ENCODE measurements at places on chromosomes 7 and 10.
A peak's percentile ranks its signal among the peaks of the same experiment; 100 is the strongest.

- DNase-seq: peak; percentile 38
Observed at GRCh38 chr7:151851145-151851751, 25.7 kb downstream of the PRKAG2 start.

DNA sequence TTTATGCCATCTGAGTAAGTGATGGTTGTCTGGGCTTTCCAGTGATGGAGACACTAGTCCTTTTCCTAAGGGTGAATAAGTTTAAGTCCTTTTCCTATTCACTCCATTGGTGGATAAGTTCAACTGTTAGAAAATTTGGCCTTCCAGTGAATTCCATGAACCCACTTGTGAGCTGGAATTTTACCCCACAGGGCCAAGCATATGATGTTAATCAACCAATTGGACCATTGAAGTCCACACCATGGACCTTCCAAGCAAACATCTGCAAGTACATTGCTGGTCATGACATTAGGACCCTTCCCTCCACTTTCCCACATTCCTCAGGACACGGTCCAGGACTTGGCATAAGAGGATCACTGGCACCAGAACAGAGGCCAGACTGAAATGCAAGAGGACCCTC lies 381.4 kb downstream of the RPS24 start:
- DNase-seq: no peak

DNA sequence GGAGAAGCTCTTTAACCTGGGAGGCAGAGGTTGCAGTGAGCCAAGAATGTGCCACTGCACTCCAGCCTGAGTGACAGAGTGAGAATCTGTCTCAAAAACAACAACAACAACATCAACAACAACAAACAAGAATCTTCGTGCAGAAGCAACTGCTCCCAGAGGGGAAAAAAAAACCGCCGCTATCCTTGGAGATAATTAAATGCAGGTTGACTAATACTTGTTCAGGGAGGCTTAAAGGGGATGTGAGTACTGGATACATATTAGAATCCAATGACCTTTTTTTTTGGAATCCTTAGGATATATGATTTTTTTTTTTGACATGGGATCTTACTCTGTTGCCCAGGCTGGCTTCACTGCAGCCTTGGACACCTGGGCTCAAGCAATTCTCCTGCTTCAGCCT lies 89.6 kb upstream of the FAM171A1 start:
- DNase-seq: no peak

- no peak for DNase-seq
Observed at GRCh38 chr10:76035206-76036110, 604.0 kb downstream of the LRMDA start.

GRCh38 chr7:24417526-24418120 lies 133.6 kb downstream of the NPY start:
- DNase-seq: no peak

GRCh38 chr7:140402178-140402835 lies 1.6 kb upstream of the RAB19 start:
- DNase-seq: no peak

GRCh38 chr10:78605800-78606350 lies 462.9 kb upstream of the ZMIZ1 start:
- no peak for DNase-seq

DNA sequence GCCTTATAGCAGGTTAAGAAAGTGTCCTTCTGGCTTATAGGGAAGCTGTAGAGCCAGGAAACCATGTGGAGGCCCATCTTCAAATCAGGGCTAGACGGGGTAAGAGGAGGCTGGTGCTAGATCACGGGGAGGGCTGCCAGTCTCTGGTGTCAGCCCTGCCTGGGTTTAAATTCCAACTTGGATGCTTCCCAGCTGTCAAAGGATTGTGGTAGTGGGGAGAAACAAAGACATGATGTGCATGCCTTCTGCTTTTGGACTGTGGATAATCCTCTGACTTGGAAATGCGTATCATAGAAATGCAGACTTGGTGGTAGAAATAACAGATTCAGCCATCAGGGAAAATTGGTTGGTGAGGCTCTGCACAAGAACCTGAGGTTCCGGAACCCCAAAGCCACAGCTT lies 325.6 kb downstream of the PHTF2 start:
- no peak for DNase-seq

- no peak for DNase-seq
Observed at GRCh38 chr7:22601003-22601402, 101.0 kb upstream of the STEAP1B start.

DNA sequence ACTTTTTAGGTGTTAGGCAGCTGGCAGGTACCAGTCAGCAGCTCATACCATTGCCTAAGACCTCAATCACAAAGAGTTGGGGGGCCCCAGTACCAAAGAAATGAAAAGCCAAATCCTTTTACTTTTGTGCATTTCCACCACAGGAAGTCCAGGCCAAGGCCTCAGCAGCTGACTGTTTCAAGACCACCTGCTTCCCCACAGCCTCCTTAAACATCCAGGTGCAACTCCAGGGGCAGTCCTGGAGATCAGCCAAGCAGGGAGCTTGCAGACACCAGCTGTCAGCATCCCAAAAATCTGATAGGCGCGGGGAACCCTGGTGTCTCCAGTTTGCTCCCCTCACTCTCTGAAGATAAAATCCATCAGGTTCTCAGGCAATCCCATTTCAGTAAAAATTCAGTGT lies 91.5 kb upstream of the EFCAB10 start:
- peak; percentile 95 for DNase-seq

DNA sequence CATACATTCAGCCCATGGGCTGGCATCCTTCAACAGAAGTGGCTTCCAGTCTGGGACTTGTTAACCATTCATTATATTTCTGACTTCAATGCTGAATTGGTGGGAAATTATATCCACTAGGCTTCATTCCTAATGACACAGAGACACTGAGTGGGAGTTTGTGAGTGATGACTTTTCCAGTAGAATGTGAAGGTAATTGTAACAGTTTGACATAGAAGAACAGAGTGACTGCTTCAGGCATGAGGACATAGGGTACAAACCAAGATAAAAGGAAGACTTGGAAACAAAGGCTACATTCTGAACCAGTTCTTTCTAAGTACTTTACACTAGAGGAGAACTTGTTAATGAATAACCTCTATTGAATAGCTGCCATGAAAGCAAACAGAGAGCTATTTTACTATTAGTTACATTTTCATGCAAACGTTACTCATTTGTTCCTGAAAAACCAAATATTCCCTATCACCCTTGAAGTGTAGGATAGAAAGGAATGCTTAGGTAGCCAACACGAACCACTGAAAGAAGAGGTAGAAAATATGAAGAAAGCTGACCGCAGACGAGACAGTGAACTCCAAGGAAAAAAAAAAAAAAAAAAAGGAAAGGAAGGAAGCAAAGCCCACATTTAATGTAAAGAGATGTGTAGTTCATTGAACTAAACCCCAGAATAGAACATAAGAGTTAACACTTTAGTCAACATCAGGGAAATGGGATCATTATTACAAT lies 237.0 kb upstream of the SEMA3C start:
- DNase-seq: no peak

GRCh38 chr7:3650844-3651243 lies 349.8 kb downstream of the SDK1 start:
- DNase-seq: no peak

DNA sequence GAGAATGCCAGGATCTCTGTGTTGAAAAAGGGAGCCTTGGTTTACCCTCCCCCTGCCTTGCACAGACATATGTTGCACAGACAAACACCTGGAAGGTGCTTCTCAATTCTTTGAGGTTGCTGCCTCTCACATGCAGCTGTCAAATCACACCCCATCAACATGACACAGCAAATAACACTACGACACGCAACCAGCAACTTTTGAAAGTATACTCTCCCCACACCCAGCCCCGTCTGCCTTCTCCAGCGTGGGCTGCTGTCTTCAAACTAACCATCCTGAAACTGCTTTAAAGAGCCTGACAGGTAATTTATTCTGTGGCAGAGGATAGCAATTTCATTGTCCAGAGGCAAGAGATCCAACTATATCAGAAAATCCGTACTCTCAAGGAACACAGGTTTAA lies 136.1 kb downstream of the PLXNA4 start:
- no peak for DNase-seq

- DNase-seq: no peak
Observed at GRCh38 chr7:84182301-84182700, 12.3 kb downstream of the SEMA3A start.

- DNase-seq: no peak
Observed at GRCh38 chr10:114042895-114043531, 653 bp upstream of the ADRB1 start.

GRCh38 chr7:94999069-94999351 lies 91.6 kb downstream of the PPP1R9A start:
- no peak for DNase-seq

DNA sequence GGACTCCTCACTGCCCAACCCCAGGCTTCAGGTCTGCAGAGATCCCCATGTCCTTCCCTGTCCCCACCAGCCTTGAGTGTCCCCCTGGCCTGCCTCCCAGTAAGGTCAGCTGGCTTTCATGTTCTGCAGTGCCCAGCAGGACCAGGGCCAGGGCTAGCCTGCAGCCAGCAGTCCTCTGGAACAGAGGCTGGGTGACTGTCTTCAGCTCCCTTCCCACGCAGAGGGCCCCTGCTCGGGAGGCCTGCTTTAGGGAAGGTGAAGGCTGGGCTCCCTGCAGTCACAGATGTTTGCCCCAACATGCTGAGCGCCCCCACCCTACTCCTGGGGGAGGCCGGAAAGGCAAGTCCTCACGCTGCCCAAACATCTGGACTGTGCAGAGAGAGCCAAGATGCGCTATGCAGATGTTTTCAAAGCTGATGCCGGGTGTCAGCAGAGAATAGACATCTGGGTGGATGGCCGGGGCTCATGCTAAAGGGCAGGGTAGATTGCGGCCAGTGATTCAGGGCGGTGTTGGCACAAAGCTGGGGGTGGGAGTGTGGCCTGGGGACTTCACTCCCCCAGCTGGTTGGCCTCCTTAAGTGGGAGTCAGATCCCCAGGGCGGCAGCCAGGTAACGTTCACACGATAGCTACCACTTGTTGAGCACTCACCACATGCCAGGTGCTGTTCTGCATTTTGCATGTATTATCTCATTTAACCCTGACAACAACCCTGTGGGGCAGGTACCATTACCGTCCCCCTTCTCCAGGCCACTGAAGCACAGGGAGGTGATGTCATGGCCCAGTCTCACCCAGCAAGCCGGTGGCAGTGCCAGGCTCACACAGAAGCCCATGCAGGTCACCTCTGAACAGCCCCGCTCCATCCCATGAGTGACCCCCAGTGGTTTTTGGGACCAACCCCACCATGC lies 71.2 kb upstream of the COL13A1 start:
- DNase-seq: no peak
